ENCODE measurements at places on chromosomes 12 and 14. TPM values are rescaled to one million over a fixed set of nuclear protein-coding genes. Genes with fewer than 3 reads are reported as not detected.

GRCh38 chr12:71594214-71594948 is 69.3 kb downstream of the ZFC3H1 start:
- no peak for DNase-seq

RDH5 gene
- polyA plus RNA-seq: 41.6 TPM

- no peak for DNase-seq
Measured at GRCh38 chr12:20120403-20120725, 248.0 kb upstream of the PDE3A start.

- DNase-seq: no peak
Measured at GRCh38 chr12:122421821-122422729, at the start of gene CLIP1. Gene CLIP1 (minus strand): TSS chr12:122422669. CDS start chr12:122380452, 42,217 bp downstream.

DNA sequence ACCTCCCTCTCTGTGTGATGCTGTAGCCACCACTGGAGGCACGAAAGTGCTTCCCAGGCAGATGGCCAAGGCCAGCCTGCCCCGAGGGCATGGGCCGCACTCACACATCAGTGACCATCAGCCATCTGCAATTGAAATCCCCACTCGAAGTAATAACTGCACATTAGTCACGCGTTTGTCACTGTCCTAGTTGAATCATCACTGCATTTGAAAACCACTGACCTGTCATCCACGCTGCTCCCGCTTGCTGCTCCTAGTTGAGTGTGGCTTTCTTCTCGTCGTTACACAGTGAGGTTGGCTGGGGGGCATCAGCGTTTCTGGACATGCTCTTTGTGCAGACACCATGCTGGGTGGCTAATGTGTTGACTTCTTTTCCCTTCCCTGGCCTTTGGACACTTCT is 176.1 kb downstream of the ADGRD1 start:
- DNase-seq: no peak

- DNase-seq: no peak
Measured at GRCh38 chr12:67414011-67414715, 145.0 kb downstream of the CAND1 start.

GRCh38 chr12:98291828-98292227 is 223.6 kb upstream of the TMPO start:
- no peak for DNase-seq

MANSC4 gene
- polyA plus RNA-seq: 0.51 TPM

DNA sequence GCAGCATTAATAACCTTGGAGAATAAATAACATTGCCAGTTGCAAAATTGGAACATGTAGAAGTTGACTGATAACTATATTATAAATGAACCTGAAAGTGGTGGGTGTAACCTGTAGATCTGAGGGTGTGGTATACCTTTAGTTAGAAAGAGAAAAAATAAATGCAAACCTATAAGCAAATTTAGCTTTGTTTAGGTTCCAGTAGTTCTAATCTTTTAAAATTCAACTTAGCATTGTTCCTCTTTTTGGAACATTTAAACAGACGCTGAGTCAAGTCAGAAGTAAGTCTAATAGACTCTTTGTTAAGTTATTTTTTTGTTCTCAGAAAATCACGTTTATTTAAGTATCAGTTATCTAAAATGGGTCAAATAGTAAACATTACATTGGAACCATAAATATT is 120.0 kb downstream of the DNAI7 start:
- no peak for DNase-seq

DNA sequence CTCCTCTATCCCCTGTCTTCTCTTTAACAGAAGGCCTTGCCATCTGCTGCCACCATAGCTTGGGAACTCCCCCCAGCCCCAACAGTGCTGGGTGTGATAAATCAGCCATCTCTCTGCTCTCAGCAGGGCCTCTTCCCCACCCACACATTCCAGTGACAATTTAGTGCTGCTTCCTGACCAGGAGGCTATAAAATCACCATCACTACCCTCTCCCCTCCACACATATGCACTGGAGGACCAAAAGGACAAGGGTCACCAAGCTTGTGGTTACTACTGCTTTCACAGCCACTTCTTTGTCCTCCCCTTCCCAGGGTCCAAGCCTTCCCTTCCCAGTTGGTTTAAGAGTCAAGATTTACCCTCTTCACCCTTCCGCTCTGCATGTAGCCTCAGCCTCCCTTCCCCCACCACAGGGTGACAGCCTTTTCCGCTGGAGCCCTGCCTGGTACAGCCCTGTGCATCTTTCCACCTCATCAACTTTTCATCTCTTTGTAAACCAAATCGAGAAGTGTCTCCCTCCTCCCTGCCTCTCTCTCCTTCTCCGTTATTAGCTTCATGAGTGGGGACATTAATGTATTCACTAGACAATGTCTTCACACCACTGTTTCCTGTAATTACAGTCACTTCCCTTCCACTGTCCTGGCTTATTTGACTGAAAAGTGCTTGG is 9.4 kb downstream of the PSMB5 start:
- DNase-seq: peak; percentile 88

DNA sequence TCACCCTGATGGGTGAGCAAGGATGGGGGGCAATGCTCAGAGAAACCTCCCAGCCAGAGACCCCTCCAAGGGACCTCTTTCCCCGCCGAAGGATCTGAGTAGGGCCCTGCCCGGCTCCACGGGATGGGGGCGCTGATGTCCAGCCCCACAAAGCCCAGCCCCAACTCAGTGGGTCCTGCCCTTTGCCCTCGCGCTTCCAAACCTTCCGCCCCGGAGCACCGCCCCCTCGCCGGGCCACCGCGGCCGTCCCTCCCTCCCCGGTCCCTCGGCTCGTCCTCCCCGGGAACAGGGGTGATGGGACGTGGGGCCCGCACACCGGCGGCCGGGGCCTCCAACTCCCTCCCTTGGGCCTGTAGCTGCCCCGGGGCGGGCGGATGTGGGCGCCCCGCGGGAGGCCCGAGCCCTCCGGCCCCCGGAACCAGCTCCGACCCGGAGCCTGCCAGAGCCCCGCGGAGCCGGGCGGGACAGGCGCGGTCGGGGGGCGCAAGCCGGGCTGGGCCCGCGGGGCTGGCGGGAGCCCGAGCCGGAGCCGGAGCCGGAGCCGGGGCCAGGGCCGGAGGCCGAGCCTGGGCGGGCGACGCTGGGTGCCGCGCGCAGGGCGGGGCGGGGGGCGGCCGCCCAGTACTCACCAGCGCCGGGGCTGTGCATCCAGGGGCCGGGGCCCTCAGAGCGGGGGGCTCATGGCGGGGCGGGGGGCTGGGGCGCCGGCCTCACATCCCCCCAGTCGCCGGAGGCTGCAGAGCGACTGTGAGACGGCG is 386 bp downstream of the HDAC7 start:
- no peak for DNase-seq

TSPAN19 gene
- 0.38 TPM for polyA plus RNA-seq

ZNF740 gene
- 81.5 TPM for polyA plus RNA-seq

GAS2L3 gene
- 24.4 TPM for polyA plus RNA-seq

DNA sequence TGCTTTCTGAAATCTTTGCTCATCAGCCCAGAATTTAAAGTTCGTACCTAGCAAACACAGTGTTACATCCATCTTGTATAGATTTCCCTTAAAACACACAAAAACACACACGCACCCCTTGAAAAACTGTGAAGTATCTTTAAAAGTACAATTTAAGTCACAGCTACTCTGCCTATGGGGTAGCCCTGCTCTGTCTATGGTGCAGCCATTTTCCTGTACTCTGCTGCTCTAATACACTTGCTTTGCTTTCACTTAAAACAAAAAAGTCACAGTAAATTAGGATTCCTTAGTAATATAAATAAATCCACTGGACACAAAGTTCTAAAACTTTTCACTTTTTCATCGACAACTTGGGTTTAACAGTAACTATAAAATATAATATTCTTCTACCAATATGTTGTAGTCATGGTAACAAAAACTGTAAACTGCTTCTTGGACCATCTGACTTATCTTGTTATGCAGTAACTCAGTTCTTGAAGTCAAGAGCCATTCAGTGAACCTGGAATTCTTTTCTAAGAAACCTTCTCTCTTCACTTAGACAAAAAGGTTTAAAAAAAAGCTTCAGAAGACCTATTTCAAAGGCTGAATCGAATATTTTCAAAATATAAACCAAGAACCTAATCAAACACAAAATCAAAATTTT is 63.5 kb downstream of the MED13L start:
- DNase-seq: no peak

IQSEC3 gene
- polyA plus RNA-seq: 7.5 TPM

- no peak for DNase-seq
Measured at GRCh38 chr14:92513966-92514843, 624 bp downstream of the RIN3 start.

GRCh38 chr12:128259556-128260070 is 7.4 kb upstream of the TMEM132C start:
- DNase-seq: peak; percentile 46

DNA sequence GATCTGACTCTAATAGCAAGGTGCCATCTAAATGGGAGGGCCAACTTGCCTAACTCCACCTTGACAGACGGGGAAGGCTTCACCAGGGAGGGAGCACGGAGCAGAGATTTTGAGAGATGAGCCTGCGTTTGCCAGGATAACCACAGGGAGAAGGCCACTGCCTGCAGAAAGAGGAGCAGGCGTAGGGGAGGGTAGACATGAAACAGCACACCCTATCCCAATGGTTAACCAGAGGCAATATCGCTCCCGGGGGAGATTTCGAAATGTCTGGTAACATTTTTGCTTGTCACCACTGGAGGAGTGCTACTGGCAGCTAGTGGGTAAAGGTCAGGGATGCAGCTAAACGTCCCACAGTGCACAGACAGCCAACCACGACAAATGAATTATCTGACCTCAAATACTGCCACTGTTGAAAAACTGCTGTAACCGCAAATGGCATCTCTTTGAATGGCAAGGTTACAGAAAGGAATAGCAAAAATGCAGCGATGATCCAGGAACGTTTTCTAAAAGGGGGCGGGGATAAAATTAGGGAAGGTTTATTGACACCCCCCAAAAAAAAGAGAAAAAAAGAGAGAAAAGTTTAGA is 126.0 kb upstream of the ATF7IP start:
- DNase-seq: no peak

DNA sequence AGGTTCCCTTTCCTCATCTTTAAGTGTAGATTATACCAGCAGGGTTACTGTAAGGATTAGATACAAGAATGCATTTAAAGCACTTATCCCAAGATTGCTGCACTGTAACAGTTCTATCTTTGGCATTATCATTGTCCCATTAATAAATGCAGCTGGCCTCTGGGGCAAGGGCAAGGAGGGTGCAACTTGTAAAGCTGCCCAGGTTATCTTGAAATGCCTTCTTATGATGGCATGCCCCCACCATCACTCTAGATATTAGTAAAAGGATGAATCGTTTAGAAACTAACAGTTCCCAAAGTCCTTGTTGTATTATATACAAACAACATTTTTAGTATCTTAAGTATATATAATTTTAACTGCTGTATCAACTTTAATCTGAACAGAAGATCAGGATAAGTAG is 6.8 kb downstream of the LTA4H start:
- DNase-seq: no peak

FOXM1 gene
- polyA plus RNA-seq: 40.9 TPM

DNA sequence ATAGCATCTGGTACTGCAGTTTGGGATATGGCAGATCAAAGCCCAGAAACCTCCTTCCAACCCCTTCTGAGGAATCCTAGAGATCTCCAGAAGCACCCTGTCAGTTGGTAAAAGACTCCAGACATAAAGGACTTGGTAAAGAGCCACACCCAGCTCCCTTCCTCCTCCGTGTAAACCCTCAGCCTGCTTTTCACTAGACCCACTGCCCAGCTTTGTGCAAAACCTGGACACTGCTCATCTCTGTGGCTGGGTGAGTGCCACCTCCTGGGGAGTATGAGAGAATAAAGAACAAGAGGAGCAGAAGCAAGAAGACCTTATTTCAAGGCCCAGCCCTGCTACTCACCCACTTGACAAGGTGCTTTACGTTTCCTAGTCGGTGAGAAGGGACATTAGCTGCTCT is 33.0 kb downstream of the ANO2 start:
- no peak for DNase-seq

DNA sequence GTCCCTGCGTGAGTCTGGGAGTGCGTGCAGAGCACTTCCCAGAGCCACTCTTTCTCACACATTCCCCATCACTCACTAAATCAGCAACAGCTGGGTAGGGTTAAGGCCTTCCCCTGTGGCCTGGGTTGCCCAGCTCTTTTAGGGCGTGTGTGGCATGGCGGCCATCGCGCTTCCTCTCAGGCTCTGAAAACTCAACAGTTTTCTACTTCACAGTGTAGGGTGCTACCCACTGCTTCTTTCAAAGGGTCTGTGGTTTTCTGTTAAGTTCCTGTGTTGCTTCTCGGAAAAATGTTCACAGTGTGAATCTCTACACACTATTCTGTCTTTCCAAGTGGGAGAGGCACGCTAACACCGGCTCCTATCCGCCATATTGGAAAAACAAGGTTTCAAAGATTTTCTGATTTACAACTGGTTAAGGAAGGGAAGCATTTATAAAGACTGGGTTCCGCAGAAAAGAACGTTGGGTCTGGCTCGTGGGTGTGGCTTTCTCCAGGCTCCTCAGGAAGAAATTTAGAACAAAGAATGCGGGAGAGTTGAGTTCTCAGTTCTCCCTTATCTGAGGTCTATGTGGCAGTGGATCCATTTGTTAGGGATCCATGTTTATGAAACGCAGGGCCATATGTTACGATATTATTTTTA is 34.9 kb upstream of the AEBP2 start:
- DNase-seq: no peak

GRCh38 chr12:32661706-32662105 is 17.4 kb upstream of the DNM1L start:
- no peak for DNase-seq

- DNase-seq: no peak
Measured at GRCh38 chr12:27446436-27446835, at the start of gene SMCO2. Gene SMCO2 (plus strand): TSS chr12:27446736. CDS start chr12:27470632, 23,896 bp downstream.

Measured in renal pelvis (tissue), 12 donors.